ENCODE measurements at places on chromosomes 16 and 17.

- DNase-seq, result no peak
Observed at GRCh38 chr16:19384656-19385055, 33.0 kb upstream of the TMC5 start.

- no peak for DNase-seq
Observed at GRCh38 chr16:17724242-17724898, 253.6 kb upstream of the XYLT1 start.

GRCh38 chr17:50534222-50534978 lies 1.9 kb downstream of the EPN3 start:
- no peak for DNase-seq

DNA sequence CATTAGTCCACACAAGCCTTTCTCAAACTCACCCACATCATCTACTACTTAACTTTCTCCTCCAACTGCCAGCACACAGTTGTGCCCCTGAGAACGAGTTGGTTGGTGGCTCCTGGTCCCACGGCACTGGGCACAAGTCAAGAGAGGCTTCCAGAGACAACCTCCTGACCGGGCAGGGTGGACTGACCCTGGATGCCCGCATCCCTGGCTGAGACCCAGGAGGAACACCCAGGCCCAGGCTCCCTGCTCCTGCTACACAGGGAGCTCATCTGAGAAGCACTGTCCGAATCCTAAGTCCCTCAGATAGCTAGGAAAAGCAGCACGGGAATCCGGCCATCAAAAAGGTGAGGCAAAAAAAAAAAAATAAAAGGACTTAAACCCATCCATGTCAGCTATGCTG lies 29.0 kb downstream of the WDR45B start:
- no peak for DNase-seq

- DNase-seq, result no peak
Observed at GRCh38 chr17:52986056-52986662, 827.6 kb upstream of the CA10 start.

DNA sequence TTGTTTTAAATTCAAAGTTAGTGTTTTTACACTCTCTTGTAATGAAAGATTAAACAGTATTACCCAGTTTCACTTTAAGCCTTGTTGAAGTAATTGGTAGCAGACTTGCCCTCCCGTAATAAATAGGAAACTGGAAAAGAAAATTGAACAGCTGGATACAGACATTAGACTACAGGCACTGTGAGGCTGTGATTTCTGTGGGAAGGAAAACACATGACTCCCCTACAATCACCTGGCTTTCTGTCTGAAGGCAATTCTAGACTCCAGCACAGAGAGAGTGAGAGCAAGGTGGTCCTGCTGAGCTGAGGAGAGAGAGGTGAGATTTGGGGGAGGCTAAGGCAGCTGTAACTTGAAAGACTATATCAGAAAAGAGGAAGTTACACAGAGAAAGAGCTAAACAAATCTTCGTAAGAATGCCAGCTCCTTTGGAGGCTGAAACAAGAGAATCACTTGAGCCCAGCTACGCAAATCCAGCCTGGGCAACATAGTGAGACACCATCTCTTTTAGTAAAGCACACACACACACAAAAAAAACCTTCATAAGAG lies 57.8 kb upstream of the CDYL2 start:
- peak; percentile 14 for DNase-seq

DNA sequence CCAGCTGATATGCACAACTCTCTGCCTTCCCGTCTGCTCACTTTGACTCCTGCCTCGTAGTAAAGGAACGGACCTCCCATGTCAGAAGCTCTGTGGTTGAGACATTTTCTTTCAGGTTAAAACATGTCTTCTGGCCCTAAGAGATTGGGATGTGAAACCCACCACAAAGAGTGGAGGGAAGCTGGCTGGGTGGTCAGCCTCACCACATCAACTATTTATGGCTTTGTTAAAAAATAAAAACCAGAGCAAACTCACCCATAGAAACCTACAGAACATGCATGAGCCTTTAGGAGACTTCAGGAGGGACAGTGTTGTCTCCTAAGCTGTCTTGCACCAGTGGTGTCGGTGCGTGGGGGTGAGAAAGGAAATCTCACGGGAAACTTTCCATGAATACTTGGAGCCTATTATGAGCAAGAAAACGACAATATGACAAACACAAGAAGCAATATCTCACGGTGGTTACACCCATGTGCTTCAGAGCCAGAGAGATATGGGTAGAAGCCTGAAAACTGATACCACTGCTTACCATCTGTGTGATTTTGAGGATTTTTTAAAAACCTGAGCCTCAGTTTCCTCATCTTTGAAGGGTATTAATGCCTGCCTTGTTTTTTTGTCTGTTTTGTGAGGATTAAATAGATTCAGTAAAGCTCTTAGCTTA lies 61.7 kb upstream of the XYLT1 start:
- no peak for DNase-seq

DNA sequence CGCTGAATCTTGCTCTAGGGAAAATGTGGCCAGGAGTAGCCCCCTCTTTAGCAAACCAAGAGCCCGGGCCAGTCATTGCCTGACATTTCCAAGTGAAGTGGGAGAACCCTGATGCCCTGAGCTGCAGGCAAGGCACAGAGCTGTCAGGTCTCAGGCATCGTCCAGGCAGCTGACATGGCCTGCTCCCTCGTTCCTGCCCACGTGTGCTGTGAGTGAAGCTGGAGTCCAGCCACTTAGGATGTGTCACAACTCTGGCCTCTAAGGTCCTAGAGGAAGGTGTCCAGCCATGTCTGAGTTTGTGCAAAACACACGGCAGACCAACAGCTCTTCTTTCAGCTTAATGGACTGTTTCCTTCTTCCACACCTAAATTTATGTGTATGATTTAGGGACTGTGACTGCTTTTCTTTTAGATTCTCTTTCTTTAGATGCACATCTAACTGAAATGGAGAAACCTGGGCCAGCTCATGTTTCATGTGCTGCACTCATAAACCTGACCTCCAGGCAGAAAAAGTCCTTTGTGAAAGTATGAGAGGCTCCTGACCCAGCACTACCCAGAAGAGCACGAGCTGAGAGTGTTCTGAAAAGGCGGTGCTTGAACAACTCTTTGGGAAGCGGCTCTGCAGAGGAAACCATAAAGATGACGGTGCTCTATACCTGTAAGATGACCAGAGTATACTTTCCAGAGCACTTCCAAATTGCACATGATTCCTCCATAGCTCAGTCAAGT lies 14.8 kb upstream of the LIMD2 start:
- no peak for DNase-seq

DNA sequence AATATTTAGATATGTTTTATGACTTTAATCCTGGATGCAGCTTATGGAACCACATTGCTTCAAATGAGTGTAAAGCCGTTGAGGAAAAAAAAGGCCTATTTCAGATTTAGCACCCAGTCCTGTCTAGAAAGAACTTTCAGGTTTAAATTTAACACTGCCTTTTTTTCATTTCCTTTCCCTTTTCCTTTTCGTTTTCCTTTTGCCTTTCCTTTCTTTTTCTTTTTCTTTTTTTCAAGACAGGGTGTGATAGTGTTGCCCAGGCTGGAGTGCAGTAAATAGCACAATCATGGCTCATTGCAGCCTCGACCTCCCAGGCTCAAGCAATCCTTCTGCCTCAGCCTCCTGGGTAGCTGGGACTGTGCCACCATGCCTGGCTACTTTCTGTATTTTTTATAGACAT lies 15.9 kb downstream of the LUC7L3 start:
- no peak for DNase-seq

DNA sequence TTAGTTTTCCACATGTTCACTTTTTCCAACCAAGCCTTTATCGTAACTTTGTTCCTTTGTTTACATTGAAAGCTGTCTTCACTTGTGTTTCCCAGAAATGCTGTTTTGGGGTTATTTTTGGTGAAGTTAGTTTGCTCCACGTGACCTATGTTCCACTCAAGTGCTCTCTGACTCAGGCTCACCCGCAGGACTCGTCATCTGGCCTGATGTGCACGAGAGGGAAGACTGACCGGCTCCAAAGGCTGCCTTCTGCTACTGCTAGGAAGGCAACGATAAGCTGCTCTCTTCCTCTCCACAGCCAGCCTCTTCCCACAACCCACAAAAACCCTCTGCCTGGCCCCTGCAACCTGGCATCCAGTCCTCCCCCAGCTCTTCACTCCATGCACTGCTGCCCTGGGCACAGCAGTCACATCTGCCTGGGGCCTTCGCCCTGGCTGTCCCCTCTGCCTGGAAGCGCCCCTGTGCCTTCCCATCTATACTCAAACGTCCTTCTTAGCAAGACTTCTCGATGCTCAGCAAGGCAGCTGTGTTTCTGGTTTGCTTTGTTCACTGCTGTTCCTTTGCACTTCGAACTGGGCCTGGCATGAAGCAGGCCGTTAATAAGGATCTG lies 28.0 kb downstream of the ZCCHC14 start:
- DNase-seq, result peak; percentile 88

DNA sequence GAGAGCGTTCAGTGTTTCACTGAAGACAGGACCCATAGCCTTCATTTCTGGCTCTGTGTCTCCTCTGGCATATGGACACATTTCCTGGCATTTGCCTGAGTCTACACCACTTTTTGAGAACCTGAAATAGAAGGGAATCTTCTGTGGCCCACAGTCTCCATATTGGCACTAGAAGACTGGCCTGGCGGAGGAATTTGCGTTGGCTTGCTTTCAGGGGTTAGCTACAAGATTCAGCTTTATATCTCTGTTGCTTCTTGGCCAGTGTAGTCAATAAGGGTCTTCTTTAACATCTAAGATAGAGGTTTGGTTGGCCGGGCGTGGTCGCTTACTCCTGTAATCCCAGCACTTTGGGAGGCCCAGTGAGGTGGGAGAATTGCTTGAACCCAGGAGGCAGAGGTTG lies 12.8 kb upstream of the CLEC18C start:
- DNase-seq, result no peak

Data from NB4 (cell line).